Forelimb muscle (tissue), 1 donor: ENCODE measurements at places on chromosomes 16 and 17.

GRCh38 chr17:40319651-40320540 lies 10.9 kb downstream of the RARA start:
- DNase-seq = no peak

GRCh38 chr16:15041271-15042004 lies 14.4 kb downstream of the NTAN1 start:
- no peak for DNase-seq

- no peak for DNase-seq
Measured at GRCh38 chr17:17934806-17935205, 37.4 kb downstream of the TOM1L2 start.

DNA sequence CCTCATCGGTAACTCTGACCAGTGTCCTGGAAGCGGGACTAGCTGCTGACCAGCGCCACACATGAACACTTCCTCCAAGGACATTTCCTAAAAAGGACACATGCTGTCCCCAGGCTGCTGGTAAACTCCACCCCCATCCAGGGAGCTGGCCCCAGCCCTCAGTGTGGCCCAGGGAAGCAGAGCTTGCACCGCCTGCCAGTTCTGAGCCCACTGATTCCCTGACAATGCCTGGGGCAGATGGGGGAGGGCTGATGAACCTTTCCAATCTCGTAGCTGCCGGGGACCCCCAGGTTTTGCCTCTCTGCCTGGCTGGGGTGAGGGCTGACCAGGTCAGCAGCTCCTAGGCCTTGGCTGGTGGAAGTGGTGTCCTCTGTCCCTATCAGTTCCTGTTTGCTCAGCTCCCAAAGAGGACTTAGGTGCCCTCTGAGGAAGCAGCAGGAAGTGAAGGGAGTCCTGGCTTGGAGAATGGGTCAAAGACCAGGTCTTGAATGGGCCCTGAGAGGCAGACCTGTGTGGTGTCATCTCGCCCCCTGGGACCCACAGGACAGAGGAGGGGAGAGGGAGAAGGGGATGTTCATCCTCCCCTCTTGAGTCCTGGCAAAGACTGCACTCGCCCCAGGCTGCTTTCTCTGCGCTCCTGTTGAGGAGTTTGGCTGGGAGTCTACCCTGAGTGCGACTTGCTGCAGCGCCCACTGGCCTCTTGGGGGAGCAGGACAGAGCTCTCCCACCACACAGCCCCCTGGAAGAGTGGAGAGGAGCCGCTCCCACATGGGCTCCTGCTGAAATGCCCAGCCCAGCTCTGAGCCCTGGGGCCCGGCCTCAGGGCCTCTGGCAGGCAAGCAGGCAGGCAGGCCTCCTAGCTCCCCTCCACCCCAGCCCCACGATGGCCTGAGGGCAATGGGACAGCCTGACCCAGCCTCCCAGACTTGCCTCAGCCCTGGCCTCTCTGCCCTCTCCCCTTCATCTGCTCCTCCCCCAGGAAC lies 16.8 kb downstream of the PDK2 start:
- no peak for DNase-seq

DNA sequence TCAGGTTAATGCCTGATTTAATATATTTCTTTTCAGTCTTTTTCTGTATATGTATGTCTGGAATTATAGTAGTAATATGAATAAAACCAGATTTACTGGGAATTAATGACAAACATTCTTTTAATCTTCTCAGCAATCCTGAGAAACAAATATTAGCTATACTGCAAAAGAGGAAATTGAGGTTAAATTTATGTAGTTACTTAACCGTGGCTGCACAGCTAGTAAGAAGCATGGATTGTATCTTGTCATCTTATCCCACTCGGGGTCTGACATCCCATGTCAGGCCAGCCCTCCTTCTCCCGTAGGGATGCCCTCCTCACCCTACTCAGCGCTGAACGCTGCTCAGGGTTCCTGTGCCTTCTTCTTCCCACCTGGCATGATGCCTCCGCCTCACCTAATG lies 143.0 kb downstream of the FTO start:
- DNase-seq = no peak

DNA sequence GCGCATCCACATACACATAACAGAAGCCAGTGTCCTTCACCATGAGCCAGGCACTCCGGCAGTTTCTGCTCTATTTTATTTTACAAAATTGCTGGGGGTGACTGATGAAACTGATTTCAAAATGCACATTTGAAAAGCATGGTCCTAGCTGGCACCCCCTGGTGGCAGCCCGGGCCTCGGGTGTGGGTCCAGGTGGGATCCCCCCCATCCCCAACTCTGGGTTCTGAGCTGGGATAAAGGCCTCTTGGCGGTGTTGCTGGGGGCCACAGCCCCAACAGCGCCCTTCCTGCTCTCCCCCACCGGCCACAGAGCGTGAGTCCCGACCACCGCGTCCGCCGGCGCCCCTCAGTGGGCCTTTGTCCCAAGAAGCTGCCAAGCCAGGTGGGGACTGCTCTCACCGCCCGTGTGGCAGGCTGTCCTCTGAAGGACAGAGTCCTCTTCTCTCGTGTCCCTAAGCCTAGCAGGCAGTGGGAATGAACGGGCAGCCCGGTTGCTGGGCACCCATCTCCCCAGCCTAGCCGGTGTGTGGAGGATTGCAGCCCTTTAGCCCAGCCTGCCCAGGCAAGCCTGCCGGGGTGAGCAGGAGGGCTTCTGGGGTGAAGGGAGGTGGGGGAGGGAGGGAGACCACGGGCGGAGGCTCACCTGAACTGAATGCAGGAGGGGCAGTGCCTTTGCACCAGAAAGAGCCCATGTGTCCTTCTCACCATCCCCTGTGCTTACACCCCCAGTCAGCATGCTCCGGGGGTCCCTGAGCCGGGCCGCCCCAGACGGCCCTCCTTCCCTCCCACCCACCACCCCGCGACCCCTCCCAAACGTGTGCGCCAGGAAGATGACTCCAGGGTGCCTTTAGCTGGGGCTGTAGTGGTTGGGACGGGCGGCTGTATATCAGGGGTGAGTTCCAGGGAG lies 898 bp downstream of the SNAI3 start:
- DNase-seq = no peak

- DNase-seq = no peak
Measured at GRCh38 chr16:46747777-46748651, at the start of gene MYLK3. Gene MYLK3 (minus strand): TSS chr16:46748344. CDS start chr16:46748193, 151 bp downstream.

GRCh38 chr16:21075252-21075651 lies 75.4 kb downstream of the DNAH3 start:
- no peak for DNase-seq

DNA sequence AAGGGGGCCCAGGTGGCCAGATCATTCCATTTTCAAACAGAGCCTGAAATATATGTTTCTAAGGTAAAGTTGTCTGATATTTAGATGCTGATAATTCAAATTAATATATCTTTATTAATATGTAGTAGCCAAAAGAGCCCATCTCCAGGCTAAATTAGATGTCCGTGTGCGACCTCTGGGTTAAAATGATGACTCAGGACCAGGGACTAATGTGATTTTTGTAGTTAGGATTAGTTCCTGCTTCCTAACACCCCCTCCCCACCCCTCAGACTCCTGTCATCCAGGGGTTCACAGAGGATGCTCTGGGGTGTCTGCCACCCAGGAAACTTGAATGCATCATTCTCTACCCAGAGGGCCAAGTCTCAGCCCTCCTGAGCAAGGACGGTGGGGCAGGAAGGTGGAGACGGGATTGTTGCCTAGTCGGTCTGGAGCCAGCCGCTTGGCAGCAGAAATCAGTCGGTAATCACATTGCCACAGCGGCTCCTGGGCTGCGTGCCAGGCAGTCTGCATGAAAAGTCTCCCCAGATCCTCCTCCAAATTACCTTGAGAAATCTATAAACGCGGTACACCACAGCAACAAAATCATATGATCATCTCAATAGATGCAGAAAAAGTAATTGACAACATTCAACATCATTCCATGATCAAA lies 29.8 kb downstream of the CNGB1 start:
- no peak for DNase-seq

- no peak for DNase-seq
Measured at GRCh38 chr16:53768167-53768566, 64.2 kb downstream of the FTO start.

DNA sequence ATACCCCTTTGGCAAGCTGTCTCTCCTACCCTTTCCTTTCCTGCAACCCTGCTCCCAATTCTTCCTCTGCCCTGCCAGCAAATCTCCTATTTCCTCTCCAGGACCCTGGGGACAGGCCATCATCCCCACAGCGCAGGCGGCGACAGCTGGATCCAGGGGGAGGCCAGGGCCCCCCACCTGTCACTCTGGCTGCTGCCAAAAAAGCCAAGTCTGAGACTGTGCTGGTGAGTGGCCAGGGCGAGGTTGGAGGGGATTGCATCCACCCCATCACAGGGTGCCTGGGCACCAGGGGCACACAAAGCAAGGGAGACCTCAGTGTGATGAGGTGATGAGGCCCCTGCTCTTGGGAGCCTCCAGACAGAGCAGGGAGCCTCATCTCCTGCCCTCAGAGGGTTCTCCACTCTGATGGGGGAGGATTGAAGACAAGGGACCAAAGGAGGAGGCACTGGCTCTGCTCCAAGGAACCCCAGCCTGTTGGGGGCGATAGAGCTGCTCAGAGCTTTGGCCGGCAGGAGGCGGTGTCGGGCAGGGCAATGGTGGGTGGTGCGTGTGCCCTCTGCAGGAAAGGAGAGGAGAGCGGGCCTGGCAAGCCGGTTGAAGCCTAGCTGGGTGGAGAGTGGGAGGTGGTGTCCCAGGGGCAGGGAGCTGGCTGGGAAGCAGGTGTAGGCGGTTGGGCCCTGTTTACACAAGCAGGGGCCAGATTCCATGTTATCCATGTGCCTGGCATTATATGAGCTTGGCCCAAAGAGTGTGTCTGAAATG lies 15.6 kb upstream of the PDK2 start:
- no peak for DNase-seq

- DNase-seq = no peak
Measured at GRCh38 chr17:27281438-27281837, 12.5 kb upstream of the WSB1 start.

- no peak for DNase-seq
Measured at GRCh38 chr17:35291802-35292201, 48.9 kb downstream of the SLFN5 start.

- no peak for DNase-seq
Measured at GRCh38 chr17:73203135-73203787, 10.4 kb downstream of the COG1 start.

DNA sequence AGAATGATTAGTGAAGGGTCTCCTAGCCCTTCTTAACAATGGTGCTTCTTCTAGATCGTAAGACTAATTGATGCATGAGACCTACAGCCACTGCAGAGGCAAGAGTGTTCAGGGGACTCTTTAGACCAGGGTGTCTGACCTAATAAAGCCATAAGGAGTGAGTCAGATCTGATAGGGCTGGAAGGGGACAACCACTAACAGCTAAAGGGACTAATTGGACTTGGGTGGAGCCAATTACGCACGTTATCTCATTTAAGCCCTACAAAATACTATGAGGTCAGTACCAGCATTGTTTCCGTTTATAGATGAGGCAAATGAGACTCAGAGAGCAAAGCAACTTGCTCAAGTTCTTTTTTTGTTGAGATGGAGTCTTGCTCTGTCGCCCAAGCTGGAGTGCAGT lies 14.5 kb upstream of the RNF222 start:
- no peak for DNase-seq

DNA sequence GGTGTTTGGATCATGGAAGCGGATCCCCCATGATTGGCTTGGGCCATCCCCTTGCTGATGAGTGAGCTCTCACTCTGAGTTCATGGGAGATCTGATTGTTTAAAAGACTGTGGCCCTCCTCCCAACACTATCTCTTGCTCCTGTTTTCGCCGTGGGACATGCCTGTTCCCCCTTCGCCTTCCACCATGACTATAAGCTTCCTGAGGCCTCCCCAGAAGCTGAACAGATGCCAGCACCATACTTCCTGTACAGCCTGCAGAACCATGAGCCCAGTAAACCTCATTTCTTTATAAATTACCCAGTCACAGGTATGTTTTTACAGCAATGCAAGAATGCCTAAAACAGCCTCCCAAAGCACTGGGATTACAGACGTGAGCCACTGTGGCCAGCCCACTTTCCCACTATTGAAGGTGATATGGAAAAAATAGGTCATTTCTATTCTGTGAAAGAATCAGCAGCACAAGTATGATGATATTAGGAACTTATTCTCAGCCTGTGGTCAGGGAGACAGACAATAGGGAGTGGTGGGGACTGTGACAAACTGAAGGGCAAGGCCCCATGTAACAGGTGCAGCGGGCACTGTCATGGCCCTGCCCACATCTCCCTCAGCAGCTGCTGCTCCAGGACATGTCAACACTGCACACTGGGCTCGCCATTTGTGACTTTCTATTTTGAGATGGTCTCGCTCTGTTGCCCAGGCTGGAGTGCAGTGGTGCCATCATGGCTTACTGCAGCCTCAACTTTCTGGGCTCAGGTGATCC lies 33.7 kb upstream of the LITAF start:
- DNase-seq = no peak

- no peak for DNase-seq
Measured at GRCh38 chr16:57824888-57825287, 22.6 kb upstream of the KIFC3 start.

DNA sequence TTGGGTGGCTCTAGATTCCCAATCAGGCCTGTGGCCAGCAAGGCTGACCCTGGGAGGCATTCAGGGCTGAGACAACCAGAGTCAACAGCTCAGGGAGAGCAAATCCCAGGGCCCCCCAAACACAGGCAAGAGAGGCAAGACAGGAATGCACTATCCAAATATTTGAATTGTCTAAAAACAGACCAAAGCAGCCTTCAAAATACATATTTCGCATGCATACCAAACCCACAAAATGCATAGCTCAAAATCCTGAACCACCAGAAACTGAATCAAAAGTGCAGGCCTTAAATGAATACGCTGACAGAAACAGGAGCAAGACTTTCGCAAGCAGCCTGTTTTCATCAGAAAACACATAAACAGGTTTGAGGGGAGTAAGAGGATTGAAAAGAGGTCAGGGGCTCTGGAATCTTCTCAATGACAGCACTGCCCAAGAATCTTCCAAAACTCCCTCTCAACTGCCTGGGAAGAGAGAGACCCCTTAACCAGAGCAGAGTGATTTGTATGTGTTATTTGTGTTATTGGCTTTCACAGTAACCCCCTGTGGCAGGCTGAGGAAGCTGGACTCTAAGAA lies 213.6 kb upstream of the CDH5 start:
- DNase-seq = no peak

DNA sequence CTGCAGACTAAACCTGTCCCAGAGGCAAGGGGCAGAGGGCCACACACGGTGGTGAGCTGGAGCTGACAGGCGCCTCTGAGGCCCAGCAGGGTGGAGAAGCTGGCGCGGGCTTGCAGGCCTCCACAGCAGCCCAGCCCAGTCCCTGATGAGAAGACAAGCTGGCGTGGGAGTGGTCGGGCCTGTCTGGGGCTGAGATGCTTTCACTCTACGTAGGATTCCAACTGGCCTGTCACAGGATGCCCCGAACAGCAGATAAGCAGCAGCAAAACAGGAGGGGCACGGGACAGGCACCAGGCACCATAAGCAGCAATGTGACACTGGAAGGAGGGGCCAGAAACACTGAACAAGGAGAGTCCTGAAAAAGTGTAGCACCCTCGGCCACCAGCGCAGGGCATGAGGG lies 40.1 kb downstream of the PEMT start:
- no peak for DNase-seq
